Activated T-helper 1 cell treated with anti-CD3 and anti-CD28 coated beads, Interleukin-12 subunit alpha, Interleukin-12 subunit beta, Interleukin-2, Interleukin-4 antibody, amounts not matched to agents 30 ng/mL and 10 ng/mL and 1 ng/mL, durations not matched to agents 14 hours and 24 hours and 36 hours (primary cell): ENCODE measurements at places on chromosomes 12 and 14. TPM values are rescaled to one million over a fixed set of nuclear protein-coding genes. Genes with fewer than 3 reads are reported as not detected.

The DAO gene
- not detected in 2 replicates for total RNA-seq

The PTPRQ gene
- total RNA-seq = not detected in 2 replicates

The SERPINA4 gene
- total RNA-seq = not detected in 2 replicates

GRCh38 chr12:78037707-78038106, 207.0 kb downstream of the NAV3 start:
- no peak for DNase-seq
- no peaks in the 10 kb centered on the region for H3K27me3 ChIP-seq
- no peaks in the 10 kb centered on the region for H3K36me3 ChIP-seq

- no peak for DNase-seq
- peaks cover 22% of the 10 kb centered on the region for H3K36me3 ChIP-seq
- H3K27me3 ChIP-seq = no peaks in the 10 kb centered on the region
- H3K27ac ChIP-seq = no peak overlapping the region
Observed at GRCh38 chr14:103483600-103483999, 39.0 kb downstream of the CKB start.

GRCh38 chr12:80679346-80680131, 27.9 kb upstream of the MYF6 start:
- no peaks in the 10 kb centered on the region for H3K36me3 ChIP-seq
- H3K27ac ChIP-seq = no peak overlapping the region
- no peak for DNase-seq
- H3K4me1 ChIP-seq = no peaks in the 10 kb centered on the region

DNA sequence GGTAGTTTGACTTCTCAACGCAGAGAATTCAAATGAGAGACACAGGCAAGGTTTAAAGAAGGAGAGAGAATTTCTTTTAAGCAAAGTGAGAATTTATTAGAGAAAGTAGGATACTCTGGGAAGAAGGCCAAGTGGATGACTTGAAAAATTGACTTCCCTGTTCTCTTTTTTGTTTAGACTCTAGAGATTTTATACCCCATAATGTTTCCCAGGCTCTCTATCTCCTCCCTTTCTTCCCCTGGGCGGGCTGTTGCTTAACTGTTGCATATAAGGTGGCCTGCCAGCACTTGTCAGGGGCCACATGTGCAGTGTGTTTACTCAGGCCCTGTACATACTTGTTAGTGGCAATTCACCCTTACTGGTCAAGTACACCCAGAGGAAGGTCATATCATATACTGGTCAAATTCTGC, 403.7 kb downstream of the SLC6A15 start:
- H3K27ac ChIP-seq = no peak overlapping the region
- H3K36me3 ChIP-seq = no peaks in the 10 kb centered on the region
- no peak overlapping the region for H3K4me3 ChIP-seq

DNA sequence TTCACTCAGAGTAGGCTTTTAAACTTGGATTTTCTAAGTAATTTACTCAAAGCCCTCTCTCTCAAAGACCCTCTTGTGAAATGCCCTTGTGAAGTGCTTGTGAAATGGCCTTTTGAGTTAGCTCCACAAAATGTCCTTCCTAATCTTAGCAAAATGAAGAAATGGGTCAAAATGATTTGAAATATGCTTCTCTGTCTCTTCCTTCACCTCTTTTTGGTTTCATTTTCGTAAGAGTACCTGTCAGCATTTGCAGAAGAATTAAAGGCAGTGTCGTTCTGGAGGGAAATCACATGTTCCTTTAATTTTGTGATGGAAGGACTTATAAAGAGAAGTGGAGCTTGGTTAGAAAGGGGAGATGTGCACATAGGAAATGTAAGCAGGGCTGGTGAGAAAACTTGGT, 93.7 kb downstream of the HMGA2 start:
- no peak overlapping the region for H3K4me3 ChIP-seq
- H3K4me1 ChIP-seq = peaks cover 7% of the 10 kb centered on the region
- H3K27ac ChIP-seq = no peak overlapping the region
